ENCODE measurements at places on chromosomes 4 and X.

GRCh38 chr4:155197757-155198156, 10.7 kb upstream of the NPY2R start:
- DNase-seq, result no peak

DNA sequence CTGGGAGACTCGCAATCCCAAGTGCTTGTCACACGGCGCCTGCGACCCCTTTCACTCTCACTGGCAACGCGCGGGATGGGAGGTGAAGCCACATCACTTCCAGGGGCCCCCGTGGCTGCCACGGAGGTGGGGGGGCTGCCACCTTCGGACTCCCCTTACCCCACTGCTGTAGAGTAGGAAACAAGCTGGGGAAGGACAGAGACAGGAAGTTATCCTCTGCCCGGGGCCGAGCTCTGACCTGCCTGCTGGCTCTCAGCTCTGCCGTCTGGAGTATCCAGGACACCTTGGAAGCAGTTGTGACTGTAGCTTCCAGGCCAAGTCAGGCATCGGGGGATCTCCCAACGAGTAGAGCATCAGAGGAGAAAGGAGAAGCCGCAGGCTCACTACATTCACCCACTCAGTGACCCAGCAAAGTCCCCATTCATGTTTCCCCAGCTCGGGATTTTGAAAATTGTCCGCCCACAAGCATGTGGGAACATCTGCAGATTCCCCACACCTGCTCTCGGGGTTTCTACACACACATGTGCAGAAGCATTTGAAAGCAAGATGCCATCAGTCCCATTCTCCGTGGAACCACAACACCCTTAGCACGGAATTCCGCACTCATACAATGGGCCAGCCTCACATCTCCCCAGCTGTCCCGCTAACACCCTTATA, 10.8 kb downstream of the PDZD4 start:
- no peak for DNase-seq

DNA sequence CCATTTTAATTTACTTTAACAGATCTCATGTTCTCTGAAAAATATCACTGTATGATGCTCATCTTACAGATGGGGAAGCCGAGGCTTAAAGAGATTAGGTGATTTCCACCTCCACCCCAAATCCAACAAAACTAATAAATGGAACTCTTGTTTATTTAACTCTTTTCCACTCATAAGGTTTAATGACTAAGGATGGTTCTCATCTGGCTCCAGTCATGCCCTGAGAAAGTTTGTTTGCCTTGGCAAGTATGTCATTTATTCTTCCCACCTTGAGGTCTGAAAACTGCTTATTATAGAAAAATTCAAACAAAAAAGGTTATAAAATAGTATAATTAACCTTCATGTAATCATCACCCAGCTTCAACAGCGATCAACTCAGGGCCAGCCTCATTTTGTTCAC, 56.3 kb downstream of the PPEF2 start:
- no peak for DNase-seq

DNA sequence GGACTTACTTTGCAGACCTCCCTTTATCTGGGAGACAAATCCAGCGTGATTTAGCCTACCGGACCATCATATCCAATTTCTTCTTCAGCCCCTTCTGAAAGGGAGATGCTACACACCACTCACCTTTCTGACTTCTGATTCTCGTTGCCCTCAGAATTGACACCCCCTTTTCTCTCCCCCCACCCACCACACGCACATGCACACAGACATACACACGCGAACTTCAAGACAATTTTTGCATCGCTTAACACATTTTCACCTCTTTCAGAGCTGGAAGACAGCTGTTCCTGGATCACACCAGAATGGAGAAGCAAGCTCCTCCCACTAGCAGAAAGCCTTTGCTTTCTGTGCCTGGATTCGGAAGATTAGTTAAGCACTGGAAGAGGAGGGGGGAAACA, 1.0 kb upstream of the SNCA start:
- DNase-seq, result no peak

GRCh38 chr4:81781799-81782198, 310.1 kb upstream of the RASGEF1B start:
- no peak for DNase-seq

- DNase-seq, result no peak
Observed at GRCh38 chrX:19195243-19195610, 73.0 kb upstream of the ADGRG2 start.

DNA sequence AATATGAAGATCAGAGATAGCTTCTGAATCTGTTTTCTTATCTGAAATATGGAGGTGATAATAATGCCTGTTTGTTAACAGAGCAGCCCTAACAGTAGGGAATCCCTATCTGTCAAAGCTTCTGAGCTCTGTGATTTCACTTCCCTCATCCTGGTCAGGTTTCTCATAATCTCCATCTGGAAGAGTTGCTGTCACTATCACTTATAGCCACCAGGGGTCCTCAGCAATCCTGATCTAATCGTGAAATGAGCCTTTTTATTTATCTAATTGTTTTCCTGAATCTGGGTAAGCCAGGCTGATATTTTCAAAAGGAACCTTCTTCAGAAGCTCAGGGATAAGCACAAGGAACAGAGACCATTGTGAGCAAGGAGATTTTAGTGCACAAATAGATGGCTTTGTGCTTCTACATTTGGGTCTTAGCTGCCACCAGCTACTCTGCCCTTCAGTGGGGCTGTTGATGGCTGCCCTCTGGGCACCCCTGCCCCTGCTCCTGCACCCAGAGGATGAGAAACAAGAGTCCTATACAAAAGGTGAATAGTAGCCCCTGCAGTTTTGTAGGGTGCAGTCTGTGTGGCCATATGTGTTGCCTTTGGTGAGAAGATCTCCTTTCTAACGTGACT, 196.4 kb upstream of the RADX start:
- no peak for DNase-seq

DNA sequence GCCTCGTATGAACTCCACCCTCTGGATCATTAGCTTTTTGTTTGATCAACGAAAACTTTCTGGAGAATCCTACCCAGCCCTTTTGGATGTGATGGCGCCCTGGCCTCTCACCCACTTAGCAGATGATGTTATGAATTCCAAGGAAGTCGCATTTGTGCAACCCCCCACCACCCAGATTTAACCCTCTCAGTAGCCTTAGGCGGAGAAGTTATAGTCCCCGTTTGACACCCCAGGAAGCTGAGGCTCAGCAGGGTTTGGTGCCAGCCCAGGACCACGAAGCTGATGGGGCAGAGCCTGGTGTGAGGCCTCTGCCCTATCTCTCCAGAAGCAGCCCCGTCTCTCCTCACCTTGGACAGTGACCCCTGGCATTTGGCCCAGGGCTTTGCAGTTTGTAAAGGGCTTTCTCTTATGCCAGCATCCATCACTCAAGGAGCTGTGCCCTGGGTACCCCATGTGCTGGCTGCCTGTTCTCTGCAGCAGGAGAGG, 1.0 kb downstream of the WFS1 start:
- no peak for DNase-seq

DNA sequence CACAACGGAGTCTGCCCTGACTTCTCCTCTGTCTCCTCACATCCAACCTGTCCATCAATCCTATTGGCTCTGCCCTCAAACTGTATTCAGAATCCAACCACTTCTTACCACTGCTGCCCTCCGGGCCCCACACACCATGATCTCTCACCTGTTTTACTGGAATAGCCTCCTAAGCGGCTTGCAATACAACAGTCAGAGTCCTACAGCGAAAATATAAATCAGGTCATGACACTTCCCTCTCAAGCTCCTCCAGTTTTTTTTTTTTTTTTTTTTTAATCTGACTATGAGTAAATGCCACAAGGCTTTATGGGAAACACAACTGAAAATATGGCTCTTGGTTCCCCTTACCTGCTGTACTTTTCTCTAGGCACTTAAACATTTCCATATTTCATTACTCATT, 42.8 kb downstream of the SHISA3 start:
- DNase-seq, result no peak

- no peak for DNase-seq
Observed at GRCh38 chr4:143358419-143358818, 21.7 kb downstream of the GAB1 start.

- no peak for DNase-seq
Observed at GRCh38 chr4:22672519-22672918, 20.2 kb upstream of the GBA3 start.

GRCh38 chrX:95675794-95676193, 1008.8 kb upstream of the DIAPH2 start:
- no peak for DNase-seq

- no peak for DNase-seq
Observed at GRCh38 chr4:185797018-185797417, 15.0 kb downstream of the SORBS2 start.

DNA sequence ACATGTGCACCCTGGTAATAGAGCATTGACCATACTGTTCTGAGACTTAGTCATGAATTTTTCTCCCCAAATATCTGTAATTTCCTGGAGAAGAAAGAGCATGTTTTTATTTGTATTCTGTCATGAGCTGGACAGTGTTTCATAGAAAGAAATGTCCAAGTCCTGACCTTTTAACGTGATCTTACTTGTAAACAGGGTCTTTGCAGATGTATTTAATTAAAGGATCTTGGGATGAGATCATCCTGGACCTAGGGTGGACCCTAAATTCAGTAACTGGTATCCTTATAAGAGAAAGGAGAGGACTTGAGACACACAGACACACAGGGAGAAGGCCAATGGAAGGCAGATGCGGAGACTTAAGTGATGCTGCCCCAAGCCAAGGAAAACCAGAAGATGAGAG, 3.6 kb downstream of the ADGRA3 start:
- DNase-seq, result no peak

DNA sequence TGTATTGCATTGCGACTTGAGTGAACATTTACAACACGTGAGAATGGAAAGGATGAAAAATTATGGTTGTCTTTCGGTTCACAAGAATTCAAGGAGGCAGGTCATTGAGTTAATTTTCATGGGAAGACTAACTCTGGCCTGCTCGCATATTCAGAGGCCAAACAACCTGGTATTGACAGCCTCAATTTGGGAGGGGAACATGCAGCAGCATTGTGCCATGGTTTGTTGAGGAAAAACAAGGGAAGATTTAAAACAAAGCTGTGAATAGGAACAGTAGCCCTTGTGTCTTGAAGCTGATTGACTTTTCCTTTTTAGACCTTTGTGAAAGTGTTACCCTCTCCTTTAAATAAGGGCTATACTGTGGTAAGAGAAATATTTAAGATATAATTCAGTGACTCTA, 31.9 kb downstream of the FAT4 start:
- DNase-seq, result no peak

- DNase-seq, result no peak
Observed at GRCh38 chr4:138972956-138973801, 42.4 kb upstream of the NOCT start.

DNA sequence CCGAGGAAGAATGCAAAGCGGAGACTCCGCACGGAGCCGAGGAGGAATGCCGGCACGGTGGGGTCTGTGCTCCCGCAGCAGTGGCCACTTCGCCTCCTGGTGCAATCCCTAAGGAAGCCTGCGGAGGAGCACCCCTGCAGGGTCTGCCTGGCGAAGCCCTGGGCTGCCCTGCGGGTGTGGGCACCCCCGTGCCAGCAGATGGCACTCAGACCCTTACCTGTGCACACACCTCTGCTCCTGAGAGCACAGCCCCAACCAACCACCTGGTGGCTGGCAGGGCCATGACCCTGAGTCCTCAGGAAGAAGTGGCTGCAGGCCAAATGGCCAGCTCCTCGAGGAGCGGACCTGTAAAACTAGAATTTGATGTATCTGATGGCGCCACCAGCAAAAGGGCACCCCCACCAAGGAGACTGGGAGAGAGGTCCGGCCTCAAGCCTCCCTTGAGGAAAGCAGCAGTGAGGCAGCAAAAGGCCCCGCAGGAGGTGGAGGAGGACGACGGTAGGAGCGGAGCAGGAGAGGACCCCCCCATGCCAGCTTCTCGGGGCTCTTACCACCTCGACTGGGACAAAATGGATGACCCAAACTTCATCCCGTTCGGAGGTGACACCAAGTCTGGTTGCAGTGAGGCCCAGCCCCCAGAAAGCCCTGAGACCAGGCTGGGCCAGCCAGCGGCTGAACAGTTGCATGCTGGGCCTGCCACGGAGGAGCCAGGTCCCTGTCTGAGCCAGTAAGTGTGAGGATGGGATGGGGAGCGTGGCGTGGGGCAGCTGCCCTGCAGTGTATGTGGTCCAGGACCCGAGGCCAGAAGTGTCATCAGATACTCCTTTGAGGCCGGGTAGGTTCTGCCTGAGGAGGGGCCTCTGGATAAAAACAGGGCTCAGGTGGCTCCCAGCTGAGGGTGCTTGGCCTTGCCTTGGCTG, 7.0 kb downstream of the TACC3 start:
- peak; percentile 46 for DNase-seq
